Urinary bladder (tissue), 4 donors: ENCODE measurements at places on chromosomes 11 and 22.

DNA sequence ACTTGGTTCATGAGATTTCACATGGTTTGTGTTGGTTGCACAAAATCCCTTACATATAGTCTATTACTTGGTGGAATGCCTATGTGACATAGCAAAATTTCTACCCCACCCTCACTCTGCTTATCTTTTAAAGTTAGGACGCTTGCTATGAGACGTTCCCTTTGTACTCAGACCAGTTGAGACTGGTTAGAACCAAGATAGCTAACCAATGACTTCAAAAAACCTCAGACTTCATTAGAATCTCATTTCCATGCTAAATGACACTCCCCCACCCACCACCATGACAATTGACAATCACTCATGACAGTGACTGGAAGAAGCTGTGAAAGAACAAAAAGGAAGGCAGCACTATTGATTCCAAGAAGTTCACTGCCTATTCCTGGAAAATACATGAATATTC, 313.6 kb downstream of the ETS1 start:
- no peak for DNase-seq

GRCh38 chr22:34841911-34842310, 224.0 kb upstream of the ISX start:
- DNase-seq = no peak

DNA sequence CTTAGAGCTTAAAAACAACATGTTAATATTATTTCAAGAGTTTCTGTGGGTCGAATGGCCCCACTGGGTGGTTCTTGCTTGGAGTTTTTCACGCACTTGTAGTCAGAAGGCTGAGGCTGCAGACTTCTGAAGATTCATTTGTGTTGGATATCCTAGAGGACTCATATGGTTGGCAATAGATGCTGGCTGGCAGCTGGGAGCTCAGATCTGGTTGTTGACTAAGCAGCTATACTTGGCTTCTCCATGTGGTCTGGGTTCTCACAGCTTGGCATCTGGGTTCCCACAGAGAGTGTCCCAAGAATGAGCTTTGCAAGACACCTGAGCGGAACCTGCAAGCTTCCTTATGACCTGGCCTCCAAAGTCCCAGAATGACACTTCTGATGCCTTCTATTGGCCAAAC, 163.9 kb upstream of the ZC3H12C start:
- no peak for DNase-seq

GRCh38 chr11:113467545-113467944, 7.7 kb downstream of the DRD2 start:
- no peak for DNase-seq

GRCh38 chr11:28346209-28346608, 238.0 kb downstream of the METTL15 start:
- DNase-seq = no peak

DNA sequence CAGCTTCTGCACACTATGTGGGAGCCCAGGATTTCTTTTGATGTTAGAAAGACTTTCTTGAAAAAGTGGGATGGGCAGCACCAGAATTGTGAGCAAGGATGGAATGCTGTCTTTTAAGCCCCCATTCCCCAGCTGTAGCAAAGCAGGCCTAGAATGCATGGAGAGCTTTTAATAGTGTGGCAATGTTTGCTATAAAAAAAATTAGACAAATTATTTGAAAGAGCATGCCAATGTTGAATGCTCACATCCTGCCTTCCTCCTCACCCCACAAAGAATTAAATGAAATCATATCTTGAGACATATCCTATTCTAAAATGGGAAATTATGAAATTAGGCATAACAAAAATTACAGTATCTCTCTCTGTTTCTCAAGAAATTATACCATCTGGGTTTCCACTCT, 154.7 kb downstream of the C11orf91 start:
- no peak for DNase-seq

- no peak for DNase-seq
Measured at GRCh38 chr22:37337204-37337943, 55.1 kb downstream of the CYTH4 start.

DNA sequence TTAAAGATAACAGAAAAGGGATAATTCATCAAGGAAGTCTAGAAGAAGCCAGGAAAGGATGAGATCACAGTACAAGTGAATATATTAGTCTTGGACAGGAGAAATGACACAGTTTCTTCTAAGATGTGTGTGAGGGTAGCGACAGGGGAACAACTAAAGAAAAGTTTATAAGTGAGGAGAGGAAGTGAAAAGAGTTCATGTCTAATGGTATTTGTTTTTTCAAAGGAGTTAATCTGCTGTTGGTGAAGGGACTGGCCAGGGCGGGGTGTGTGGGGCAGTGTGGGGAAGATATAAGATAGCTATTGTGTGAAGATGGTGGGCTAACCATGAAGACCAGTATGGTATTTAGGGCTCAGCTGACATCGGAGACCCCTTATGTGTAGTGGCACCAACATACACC, 7.6 kb upstream of the PPFIBP2 start:
- DNase-seq = no peak

- DNase-seq = no peak
Measured at GRCh38 chr11:89489930-89490329, 1.2 kb downstream of the NOX4 start.

DNA sequence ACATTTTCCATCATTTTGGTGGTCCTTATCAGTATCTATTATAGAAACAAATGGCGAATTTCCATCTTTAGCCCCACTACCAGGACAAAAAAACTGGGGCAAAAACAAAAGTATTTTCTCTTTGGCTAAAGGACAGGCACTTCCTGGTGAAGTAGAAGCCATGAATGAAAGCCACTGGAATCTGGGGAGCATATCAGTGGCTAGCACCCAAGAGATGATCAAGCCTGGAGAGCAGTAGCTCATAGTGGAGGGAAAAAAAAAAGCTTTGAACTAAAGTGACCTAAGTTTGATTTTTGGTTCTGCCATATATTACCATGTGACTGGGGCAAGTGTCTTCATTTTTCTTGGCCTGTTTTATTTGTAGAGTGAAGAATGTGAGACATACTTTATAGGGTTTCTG, 272.3 kb downstream of the GUCY1A2 start:
- no peak for DNase-seq

GRCh38 chr11:134485316-134485715, 73.3 kb upstream of the B3GAT1 start:
- no peak for DNase-seq

DNA sequence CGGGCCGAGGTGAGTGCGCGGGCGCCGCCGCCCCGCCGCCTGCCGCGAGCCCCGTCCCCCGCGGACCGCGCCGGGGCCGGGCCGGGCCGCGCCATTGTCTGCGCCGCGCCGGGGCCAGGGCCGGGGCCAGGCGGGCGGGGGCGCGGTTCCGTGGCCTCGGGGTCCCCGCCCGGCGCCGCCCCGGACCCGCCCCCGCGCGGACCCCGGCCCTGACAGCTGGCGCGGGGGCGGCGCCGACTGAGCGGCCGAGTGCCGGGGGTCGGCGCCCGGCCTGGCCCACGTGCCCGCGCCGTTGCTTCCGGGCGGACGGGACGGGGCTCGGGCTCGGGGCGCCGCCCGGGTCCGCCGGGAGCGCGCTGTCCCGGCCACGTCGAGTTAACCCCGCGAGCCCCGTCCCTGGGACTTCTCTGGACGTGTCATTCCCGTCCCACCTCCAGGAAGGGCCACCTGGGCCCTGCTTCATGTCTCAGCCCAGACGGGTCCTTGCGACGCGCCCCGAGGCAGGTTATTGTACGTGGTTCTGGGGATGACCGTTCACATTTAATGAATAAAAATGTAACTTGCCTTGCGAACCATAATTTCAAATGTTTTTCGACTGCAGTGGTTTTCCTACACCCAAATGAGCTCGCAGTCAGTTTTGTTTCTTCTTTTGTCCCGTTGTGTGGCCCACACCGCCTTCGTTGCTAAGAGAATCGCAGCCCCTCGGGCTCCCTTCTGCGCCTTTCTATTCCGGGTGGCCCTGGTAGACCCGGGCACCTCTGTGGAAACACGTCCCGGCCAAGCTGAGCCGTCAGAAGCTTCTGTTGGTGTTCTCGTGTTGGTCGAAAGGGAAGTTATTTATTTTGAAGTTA, 562 bp downstream of the ZBED4 start:
- DNase-seq = no peak

DNA sequence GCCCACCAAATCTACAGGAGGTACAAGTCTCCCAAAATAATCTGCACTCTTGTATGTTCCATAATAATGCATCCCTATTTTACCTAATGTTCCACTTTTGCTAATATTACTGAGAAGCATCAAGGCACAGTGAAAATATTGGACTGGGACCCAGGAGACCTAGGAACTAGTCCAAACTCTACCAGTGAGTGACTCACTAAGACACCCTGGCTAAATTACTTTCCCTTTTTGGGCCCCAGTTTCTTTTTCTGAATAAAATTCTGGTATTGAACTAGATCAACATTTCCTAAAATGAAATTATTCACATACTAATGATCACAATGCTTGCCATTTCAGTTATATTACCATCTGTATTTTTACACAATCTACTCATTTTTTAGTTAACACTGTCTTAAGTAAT, 19.6 kb downstream of the THAP12 start:
- DNase-seq = no peak

- no peak for DNase-seq
Measured at GRCh38 chr11:67118181-67118766, 789 bp upstream of the KDM2A start.

GRCh38 chr11:7904917-7905316, 26.2 kb downstream of the OR10A6 start:
- DNase-seq = no peak

GRCh38 chr22:27212102-27212501, 554.7 kb downstream of the MIAT start:
- no peak for DNase-seq

DNA sequence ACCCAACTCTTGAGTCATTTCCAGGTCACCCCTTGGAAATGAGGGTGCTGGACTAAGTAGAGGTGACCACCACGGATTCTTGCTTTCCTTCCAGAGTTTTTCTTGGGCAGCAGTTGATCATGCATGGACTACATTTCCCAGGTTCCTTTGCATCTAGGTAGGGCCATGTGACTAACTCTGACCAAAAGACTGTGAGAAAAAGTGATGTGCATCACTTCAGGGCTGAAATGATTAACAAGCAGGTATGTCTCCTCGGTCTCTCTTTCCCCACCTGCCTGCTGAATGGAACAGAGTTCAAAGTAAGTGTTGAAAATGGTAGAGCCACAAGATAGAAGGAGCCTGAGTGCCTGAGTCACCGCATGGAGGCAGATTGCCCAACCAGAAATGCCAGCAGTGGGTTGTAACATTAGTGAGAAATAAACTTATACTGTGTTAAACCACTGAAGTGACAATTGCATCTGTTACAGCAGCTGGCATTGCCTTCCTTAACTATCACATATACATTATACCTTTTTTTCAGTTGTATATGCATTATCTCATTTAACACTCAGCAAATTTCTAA, 113.5 kb downstream of the MN1 start:
- DNase-seq = no peak

DNA sequence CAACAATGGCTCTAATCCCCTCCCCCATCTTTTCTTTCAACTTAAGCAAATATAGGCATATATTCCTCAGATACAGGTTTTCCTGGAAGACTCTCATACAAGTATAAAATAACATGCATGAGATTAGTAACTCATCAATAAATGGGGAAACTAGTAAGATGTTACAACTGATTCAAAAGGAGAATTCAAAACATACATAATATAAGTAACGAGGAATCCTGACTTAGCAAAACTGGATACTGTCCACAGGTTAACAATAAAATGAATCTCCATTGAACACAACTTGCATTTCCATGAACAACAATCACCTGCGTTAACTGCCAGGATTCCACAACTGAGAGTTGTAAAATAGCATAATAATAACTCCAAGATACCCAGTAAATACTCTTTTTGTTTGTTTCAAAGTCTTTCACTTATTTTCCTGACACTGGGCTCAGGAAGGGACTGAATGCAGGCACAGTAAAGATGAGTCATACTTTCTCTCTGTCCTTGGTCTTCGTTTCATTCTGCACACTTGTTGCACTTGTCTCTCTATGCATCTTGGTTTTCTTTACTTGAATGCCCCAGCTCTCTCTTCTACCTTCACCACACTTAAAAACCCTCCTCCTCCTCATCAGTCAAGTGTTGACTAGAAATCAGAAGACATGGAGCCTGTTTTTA, 8.1 kb downstream of the APIP start:
- DNase-seq = no peak

DNA sequence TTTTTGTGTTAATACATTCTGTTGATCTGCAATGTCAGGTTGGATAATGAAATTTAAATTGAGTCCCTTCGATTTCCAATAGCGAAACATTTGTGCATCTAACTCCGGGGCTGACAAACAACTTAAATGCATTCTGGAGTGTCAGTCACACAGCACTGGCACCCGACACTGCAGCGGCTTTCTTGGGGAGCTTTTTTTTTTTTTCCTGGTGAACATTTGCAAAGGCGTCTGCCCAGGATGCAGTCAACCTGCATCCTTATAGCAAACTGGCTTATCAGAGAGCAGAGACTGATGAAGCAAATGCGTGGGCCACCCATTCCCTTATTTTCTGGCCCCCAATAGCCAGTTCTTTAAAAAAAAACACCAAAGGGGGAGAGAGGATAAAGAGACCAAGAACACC, 1167.7 kb downstream of the LRRC4C start:
- DNase-seq = no peak

GRCh38 chr11:61785837-61786402, 6.5 kb downstream of the TMEM258 start:
- DNase-seq = no peak

DNA sequence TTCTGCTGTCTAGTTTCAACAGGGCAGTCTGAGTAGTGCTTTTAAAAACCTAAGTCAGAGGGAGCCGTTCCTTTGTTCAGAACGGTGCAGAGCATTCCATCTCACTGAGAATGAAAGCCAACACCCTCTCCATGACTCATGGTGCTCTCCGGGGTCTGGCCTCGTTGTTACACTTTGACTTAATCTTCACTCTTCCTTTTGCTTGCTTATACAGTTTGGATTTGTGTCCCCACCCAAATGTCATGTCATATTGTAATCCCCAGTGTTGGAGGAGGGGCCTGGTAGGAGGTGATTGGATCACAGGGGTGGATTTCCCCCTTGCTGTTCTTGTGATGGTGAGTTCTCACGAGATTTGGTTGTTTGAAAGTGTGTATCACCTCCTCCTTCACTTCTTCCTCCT, 292.2 kb downstream of the ST3GAL4 start:
- DNase-seq = no peak

- no peak for DNase-seq
Measured at GRCh38 chr11:128005562-128005961, 581.8 kb downstream of the ETS1 start.

DNA sequence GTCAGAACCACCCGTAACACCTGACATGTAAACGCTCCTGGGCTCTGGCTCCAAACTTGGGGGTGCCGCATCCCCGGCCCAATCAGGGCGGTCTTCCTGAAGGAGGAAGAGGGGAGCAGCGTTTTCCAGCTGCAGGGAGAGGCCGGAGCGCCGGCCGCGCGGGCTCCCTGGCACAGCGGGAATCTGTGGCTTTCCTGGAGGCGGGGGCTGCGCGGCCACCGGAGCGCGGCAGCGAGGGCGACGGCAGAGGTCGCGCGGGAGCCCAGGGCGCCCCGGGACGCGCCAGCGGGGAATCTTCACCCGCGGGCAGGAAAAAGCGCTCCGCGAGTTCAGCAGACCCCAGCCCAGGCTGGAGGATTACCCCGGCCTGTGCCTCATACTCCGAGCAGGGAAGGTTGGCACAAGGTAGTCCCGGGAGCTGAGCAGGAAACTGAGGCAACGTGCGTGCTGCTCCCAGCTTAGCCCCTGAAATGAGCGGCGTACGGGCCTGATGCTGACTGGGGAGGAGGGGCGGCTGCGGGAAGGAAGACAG, 600 bp upstream of the ESAM start:
- no peak for DNase-seq

- DNase-seq = no peak
Measured at GRCh38 chr11:107453594-107454286, 3.9 kb downstream of the CWF19L2 start.
